Effector CD4-positive, alpha-beta T cell (primary cell): ENCODE measurements at places on chromosomes 7 and 10.

- no peak for DNase-seq
Measured at GRCh38 chr7:19623676-19624075, 85.2 kb downstream of the POLR1F start.

DNA sequence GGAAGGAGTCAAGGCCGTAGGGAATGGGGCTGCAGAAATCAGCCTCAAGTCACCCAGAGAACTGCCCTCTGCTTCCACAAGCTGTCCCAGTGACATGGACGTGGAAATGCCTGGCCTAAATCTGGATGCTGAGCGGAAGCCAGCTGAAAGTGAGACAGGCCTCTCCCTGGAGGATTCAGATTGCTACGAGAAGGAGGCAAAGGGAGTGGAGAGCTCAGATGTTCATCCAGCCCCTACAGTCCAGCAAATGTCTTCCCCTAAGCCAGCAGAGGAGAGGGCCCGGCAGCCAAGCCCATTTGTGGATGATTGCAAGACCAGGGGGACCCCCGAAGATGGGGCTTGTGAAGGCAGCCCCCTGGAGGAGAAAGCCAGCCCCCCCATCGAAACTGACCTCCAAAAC is 50.2 kb upstream of the PDCD4 start:
- DNase-seq, result no peak

DNA sequence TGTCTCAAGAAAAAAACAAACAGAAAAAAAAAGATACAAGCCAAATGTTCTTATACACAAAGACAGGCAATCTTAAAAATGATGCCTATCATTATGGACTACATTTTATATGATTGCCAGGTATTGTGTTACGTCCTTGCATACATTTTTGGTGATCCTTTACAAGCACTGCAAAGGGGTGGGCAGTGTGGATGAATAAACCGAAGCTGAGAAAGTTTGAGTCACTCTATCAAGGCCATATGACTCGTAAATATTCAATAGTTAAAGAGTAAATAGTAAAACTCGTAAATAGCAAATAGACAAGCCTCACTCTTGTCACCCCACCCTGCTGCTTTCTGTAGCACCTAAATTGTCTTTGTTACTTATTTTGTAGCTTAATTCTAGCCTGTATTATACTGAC is 326.2 kb downstream of the FRMD4A start:
- DNase-seq, result no peak

GRCh38 chr7:106029941-106030340 is 66.9 kb downstream of the CDHR3 start:
- DNase-seq, result no peak

DNA sequence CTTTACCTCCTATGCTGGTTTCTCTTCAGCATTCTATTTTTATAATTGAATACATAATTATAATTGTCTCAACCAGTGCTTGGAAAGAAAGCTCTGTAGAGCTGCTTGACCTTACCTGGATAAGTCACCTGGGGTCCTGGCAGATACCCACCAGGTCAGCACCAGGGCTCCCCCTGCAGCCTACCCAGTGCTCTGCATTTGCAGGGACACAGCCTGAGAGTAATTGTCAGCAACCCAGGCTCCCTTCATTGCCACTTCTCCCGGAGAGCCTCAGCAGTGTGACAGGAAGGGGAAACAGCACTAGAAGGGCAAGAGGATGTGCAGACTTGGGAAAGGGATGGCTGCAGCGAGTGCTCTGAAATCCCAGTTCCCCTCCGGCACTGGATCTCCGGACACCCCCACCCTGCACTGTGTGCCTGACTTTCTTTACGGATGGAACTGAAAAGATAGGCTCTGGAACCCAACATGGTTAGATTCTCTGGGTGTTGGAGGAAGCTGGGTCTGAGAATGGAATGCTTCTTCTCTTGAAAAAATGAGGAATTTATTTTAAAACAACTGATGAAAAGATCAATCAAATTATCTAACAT is 11.4 kb upstream of the PAX4 start:
- DNase-seq, result no peak

- DNase-seq, result no peak
Measured at GRCh38 chr7:46493196-46493595, 572.1 kb upstream of the IGFBP3 start.

- no peak for DNase-seq
Measured at GRCh38 chr7:82980130-82980788, 182.4 kb downstream of the PCLO start.

DNA sequence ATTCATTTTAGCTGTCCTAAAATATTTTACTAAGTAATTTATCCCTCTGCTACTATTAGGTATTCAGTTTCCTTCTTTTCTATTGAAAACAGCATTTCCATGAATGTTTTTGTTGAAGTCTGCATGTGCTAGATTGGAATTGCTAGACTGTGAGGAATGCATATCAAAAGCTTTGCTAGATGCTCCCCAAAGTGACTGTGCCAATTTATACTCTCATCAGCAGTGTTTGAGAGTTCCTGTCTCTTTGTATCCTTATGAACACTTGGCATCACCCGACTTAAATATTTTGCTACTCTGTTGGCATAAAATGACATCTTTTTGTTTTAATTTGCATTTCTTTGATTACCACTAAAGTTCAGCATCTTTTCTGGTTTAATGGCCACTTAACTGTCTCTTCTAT is 45.0 kb upstream of the PRR15 start:
- DNase-seq, result no peak

DNA sequence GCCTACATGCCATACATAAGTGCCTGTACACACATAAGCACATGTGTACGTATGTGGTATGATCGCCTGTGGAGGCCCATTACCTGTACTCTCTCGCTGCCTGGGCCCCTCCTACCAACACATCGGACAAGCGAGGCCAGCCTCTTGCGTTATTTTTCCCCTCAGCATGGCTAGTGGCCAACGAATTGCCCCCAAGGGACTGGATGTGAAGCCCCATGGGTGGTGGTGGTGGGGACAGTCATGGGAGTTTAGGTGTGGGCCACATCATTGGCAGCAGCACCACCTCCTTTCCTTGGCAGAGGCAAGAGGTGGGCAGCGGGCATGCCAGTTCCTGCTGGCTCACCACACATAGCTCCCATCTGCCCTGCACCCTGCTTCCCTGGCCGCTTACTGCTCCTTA is 10.0 kb downstream of the GRK5 start:
- DNase-seq, result no peak

GRCh38 chr10:65346466-65346865 is 1579.4 kb upstream of the LRRTM3 start:
- DNase-seq, result no peak

DNA sequence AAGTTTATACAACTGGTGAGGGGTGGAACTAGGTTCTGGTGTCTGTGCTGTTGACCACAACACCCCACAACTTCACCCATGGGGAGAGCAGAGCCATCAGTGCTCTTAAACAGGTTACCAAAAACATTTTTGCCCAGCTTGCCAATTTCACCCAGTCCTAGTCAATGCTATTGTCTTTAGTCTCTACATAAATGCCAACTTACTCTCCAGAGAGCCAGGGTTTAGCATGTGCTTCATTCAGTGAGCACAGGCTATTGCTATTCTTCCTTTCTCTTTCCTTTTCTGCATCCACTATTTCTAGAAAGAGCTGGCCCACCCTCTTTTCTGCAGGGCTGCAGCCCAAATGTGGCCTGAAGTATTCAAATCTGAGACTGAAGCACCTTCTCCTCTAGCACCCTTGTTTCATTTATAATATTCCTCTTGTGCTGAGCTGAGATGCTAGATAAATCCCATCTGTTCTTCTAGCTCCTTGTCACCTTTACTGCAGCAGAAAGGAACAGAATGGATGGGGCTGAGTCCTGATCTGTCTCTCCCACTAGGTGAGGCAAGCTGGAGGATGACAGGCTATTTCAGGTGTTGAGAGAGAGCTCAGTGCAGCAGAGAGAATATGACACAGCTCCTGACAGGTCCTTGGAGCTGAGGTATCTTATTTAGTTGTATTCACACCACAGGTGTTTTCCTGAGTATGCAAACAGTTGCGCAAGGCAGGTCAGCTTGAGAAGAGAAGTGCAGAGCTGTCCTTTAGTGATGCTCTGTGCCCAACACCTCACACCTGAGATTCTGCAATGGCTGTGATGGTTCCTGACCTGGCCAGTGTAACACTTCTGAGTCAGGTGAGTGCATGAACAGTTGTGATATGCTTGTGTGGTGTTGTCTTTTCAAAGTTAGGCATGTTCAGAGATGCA is 819.2 kb downstream of the CCSER2 start:
- no peak for DNase-seq

GRCh38 chr7:151599401-151600227 is 79.9 kb upstream of the RHEB start:
- DNase-seq, result no peak

DNA sequence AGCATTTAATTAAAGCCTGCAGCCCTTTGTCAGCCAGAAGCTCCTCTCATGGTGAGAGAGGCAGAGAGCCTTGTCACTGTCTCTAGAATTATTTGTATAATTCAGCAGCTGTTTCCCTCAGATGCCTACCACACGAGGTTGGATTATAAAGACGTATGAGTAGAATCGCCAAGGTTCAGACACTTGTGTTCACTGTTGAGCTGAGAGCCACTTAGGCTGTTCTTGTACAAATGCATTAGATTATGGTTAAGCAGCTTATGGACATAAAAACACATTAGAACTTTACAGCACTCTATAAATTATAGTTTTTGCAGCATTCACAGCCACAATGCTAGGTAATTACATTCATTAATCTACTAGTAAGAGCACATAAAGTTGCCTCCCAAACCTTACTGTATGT is 282.6 kb downstream of the AUTS2 start:
- DNase-seq, result no peak
